Stimulated activated CD4-positive, alpha-beta T cell treated with anti-CD3 and anti-CD28 coated beads, Interleukin-1b, Interleukin-23, amount 100 ng/mL, for 1 hour (primary cell): ENCODE measurements at places on chromosomes 2 and 18.
A peak's percentile ranks its signal among the peaks of the same experiment; 100 is the strongest.

DNA sequence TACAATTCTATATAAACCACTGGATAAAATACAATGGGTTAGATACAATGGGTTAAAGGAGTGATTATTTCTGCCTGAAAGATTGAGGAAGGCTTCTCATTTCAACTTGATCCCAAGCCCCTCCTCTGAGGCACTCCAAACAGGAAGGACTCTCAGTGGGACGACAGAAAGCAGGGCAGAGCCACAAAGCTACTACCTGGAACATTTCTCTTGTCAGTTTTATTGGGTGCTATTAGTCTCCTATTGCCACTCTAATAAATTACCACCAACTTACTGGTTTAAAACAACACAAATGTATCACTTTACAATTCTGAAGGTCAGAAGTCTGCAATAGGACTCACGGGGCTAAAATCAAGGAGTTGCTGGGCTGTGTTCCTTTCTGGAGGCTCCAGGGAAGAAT lies 146.7 kb downstream of the MREG start:
- DNase-seq: no peak

DNA sequence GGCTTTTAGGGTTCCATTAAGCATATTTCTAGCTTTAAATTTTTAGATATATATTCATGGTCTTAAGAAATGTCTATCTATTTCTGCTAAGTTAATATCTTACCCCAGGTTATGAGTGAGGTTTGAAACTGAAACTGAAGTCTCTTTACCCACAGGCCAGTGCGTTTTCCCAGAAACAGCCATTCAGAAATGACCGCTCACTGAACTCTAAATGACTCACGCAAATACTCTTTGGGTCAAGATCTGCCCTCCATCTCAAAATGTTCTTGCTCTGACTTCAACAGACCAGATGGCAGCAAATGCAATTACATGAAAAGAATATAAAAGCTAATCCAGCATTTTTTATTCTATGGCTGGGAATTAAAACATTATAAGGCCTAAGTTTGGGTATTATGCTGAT lies 315.2 kb downstream of the TDRD15 start:
- no peak for DNase-seq

GRCh38 chr2:113169586-113169985 lies 4.2 kb upstream of the PSD4 start:
- no peak for DNase-seq

GRCh38 chr2:197514754-197515153 lies 1.1 kb upstream of the MOB4 start:
- DNase-seq: no peak

DNA sequence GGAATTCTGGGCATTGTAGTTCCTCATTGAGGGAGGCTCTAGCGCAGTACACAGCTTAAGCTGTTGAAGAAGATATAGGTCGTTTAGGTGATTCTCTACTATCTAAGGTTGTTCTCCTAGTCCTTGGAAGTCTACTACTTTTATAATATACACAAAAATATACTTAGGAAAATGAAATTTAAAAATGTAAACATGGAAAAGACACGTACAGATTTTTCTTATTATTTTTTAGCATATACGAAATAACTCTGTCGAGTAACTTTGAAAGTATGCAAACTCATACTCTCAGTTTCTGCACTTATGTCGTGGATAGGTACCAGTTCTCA lies 272 bp upstream of the FASTKD1 start:
- DNase-seq: no peak

DNA sequence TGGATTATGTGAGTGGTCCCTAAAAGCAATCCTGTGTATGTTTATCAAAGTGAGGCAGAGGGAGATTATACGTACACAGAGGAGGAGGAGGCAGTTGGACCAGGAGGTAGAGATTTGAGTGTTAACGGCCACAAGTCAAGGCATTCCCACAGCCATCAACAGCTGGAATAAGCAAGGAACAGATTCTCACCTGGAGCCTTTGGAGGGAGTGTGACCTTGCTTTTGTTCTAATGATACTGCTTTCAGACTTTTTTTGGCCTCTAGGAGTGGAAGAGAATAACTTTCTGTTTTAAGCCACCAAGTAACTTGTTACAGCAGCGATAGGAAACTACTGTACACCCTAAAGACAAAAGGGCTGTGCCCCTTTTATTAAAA lies 18.1 kb downstream of the LCLAT1 start:
- DNase-seq: no peak

DNA sequence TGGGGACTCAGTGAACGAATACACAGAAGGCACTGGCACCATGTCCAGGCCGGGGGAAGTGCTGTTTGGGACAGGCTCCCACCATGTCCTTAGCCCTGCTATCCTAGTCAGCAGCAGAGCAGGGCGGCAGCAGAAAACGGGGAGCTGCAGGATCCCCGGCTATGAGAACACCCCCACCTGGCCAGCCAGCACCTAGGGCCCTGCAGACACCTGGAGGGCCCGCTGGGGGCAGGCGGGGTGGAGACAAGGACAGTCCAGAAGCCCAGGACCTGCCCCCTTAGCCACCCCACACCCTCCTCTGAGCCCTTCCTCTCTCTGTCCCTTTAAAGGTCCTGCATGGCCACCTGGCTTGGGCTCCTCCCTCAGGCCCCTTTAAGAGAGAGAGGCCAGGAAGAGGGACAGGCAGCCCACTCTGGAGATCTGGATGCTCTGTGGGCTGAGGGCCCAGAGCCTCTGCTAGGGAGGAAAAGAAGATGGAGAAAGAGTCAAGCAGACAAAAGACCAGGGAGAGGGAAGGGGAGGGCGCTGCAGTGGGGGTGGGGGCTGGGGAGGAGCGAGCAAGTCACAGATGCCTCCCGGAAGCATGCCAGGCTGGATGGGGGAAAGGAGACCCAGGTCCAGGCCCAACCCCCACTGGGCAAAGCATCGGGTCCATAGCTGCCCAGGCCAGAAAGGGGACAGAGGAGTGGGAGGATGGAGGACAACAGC lies 48.6 kb downstream of the BIN1 start:
- DNase-seq: no peak

DNA sequence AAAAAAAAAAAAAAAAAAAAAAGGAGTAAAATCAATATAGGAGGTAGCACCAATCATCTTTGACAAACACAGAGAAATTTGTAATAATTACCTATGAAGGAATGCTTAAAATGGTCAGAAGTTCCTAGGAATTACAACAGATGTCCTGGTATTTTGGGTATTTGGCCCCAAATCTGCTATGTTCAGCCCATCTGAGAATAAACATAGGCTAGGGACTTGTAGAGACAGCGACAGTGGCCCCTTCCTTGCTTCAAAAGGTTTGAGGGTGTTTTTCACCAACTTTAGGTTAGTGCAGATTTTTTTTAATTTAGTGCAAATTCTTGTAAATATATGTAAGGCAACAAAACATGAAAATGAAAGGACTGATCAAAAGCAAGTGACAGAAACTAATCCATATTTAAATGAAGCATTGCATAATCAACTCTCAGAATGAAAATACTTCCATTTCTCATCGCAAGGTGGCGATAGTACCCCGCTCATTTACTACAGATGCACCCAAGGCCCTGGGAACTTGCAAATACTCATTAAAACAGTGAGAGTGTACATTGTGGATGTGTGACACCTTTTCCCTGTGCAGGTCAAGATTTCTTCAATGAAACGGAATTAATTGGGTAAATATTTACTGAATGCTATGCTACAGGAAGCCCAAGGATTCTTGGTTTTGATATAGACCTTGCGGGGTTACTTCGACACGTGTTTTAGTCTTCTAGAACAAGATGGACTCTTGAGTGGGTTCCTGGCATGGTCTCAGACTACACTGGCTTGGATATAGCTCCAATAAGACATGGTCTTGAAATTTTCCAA lies 44.6 kb downstream of the FAM124B start:
- DNase-seq: peak; percentile 39

- no peak for DNase-seq
These were observed 61.8 kb upstream of the TXNDC2 start for GRCh38 chr18:9823805-9824473.

GRCh38 chr2:118539290-118539689 lies 308.2 kb downstream of the EN1 start:
- no peak for DNase-seq

- no peak for DNase-seq
These were observed 85.2 kb downstream of the FSIP2 start for GRCh38 chr2:185823773-185824172.

GRCh38 chr18:9766076-9766481 lies 58.0 kb downstream of the RAB31 start:
- no peak for DNase-seq

GRCh38 chr2:239015218-239015900 lies 167.5 kb downstream of the TWIST2 start:
- DNase-seq: no peak

GRCh38 chr2:30958918-30959265 lies 151.6 kb upstream of the CAPN13 start:
- DNase-seq: no peak

- DNase-seq: no peak
These were observed 145.9 kb upstream of the KLHL14 start for GRCh38 chr18:32918692-32919250.

GRCh38 chr2:86416146-86416545 lies 25.0 kb upstream of the KDM3A start:
- DNase-seq: no peak

- no peak for DNase-seq
These were observed 731.7 kb upstream of the ID2 start for GRCh38 chr2:7950035-7950612.

- no peak for DNase-seq
These were observed at the start of gene RNPEPL1 for GRCh38 chr2:240567872-240568677. RNPEPL1 (plus strand) TSS chr2:240568484; CDS start chr2:240568587, 103 bp downstream.

DNA sequence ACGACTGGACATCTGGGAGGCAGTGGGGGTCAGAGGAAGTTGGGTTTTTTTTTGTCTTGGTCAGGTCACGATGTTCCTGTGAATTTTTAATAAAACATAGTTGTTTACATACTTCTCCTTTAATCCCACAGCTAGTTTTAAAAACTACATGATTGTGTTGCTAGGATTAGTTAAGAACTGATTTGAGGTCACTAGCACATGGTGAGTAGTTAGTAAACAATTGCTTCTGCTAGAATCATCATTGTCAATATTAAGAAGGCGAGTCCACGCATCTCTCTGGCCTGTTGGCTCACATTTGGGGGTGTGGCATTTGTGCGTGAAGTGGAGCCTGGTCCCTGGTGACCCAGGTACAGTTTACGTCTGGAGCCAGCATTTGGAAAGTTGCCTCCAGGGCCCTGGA lies 59.4 kb downstream of the AGAP1 start:
- no peak for DNase-seq

DNA sequence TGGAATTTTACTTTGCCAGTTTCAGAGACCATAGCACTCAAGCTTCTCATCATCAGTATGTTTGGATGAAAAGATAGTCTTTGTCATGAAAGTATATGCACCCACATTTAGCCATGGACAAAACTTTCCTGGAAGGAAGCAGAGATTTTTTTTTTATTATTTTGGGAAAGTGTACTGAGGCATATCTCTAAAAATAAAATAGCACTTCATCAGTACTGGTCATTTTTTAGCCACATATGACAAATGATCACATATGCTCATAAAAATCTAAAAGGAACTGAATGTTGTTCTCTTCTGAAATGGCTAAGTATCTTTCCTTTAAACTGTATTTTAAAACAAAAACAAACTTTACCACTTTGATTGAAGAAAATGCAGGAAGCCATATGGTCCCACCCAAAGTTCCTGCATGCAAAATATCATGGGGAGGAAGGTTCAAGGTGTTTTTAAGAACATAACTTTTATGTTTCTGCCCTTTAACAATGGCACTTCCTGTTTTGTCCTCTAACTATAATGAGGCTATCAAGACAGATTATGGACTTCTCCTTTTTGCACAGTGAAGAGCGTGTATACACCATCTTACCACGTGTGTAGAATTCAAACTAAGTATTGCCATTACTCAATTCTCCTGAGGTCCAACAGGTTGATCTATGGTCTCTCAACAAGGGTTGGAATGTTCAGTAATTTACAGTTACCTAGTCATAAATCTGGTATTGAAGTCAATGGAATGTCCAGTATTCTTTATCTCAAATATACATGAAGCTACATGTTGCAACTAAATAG lies 77.1 kb upstream of the SLC39A10 start:
- no peak for DNase-seq

DNA sequence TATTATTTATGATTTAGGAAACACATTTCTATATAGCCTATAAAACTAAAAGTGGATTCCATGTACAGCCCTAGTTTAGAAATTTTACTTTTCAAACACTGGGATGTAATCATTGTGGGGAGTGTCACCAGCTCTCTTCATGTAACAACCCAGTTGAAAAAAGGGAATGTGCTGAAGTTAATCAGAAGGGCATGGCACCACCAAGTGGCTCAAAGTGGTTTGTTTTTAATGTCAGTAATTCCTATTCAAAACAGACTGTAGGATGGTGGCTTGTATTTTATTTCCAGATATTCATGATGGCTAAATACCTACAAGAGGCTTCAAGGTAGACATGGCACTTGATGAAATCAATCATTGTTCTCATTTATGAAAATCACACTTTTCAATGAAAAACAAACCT lies 58.1 kb upstream of the TMEM182 start:
- DNase-seq: no peak

DNA sequence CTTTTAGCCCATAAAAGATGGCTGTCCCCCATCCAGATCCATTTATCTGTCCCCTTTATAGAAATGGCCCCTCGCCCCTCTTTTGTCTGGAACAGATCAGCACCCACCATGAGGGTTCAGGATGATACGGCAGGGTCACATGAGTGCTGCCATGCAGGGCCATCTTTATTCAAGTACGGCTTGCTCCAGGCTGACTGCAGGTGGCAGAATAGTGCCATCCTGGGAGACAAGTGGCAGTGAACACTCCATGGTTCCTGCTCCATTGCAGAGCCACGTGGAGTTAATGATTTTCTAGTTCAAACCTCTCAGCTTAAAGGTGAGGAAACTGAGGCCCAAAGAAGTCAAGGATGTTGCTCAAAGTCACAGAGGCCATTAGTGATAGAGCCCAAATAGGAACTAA lies 180.6 kb downstream of the CLIP4 start:
- no peak for DNase-seq

GRCh38 chr2:225076125-225076524 lies 33.9 kb upstream of the DOCK10 start:
- DNase-seq: no peak

- no peak for DNase-seq
These were observed 989.4 kb upstream of the NXPH2 start for GRCh38 chr2:139769633-139770032.

DNA sequence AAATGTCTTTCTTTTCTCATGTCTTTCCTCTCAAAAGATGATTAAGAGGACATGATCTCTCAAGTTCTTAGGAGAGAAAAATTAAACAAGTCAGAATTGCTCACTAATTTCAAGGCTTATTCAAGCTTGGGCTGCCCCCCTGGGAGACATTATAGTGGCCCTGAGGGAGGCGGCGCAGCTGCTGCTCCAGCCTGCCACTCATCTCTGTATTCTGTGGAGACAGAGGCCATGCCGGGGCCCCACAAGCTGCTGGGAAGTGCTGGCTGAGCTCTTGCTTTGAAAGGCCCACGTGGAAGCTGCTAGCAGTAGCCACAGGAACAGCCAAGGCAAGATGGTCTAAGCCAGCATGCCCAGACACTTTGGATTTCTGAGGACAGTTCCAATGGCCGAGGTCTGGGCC lies 267.4 kb downstream of the LNPK start:
- no peak for DNase-seq

DNA sequence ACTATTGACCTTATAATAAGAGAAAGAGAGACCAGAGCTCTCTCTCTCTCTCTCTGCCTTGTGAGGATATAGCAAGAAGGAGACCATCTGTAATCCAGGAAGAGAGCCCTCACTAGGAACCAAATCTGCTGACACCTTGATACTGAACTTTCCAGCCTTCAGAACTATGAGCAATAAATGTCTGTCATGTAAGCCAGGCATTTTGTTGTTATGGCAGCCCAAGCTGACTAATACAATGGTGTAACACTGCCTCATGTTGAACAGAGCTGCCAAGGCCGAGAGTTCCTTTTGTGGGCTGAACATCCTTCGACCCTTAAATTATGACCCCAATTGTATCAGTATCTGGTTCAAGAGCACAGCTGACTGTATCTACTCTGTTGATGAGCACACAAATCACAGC lies 108.0 kb downstream of the LRRC30 start:
- no peak for DNase-seq
